ENCODE measurements at places on chromosomes 1 and 21.

- DNase-seq, result no peak
These were observed 12.0 kb downstream of the PALMD start for GRCh38 chr1:99658031-99658290.

GRCh38 chr1:225943582-225943981 lies 2.6 kb upstream of the LEFTY2 start:
- DNase-seq, result peak; percentile 36

DNA sequence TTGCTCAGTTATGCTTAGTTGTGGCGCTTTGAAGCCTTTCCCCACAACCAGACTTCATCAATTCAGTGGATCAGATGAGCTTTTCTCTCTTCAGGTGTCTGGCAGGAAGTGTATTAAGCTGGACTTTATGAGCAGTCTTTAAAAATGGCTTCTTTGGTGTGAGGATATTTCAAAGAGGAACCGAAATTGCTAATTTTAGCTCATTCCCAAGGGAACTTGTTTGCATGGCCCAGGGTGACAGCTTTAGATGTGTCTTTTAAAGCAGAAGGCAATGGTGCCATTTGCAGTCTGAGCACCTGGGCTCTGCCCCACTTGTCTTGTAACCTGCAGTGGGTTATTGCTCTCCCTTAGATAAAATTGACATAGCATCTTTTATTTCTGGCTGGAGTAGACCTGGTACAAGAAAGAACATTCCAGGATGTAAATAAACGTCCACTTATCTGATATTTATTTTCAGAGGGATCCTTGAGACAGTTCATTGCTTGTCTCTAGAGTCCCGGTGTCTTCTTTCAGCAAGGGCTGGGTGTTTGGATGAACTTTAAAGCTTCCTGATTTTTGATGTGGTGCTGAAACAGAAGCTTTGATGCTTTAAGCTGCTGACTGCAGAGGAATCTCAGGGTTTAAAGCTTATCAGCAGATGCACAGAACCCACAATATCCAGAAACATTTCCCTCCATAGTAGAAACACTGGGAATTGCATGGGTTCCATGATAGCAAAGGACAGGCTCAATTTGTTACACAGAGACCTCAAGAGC lies 241.7 kb downstream of the ADGRL2 start:
- DNase-seq, result no peak

DNA sequence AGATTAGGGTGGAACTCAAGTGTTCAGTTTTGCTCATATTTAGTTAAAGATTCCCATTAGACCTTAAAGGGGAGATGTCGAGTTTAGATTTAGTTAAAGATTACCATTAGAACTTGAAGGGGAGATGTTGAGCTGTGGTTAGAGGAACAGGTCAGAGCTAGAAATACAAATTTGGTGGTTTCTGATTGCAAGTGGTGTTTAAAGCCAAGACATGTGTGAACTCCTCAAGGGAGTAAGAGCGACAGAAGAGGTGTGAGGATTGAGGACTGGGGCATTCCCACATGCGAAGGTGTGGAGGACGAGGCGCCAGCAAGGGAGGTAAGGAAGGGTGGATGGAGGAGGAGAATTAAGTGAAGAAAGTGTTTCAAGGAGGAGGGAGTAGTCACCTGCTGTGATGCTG lies 168.6 kb downstream of the IER5 start:
- no peak for DNase-seq

GRCh38 chr1:225567789-225568188 lies 85.1 kb downstream of the ENAH start:
- no peak for DNase-seq

GRCh38 chr1:114756009-114756892 lies 1.5 kb downstream of the CSDE1 start:
- DNase-seq, result peak; percentile 79

DNA sequence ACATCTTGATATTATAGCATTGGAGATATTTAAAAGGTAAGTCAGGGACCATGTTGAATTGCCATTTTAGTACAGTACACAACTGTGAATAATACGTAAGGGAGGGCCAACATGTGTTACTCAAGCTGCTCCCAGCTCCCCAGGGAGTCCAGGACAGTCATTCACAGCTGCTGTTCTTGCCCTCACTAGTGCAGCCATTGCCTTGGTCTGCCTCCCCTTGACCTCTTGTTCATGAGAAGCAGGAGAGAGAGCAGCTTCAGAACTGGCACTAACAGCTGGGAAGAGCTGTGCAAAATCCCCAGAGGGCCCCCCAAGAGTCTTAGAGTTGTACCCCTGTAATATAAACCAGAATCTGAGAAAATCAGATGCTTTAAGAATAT lies 16.4 kb downstream of the TCEANC2 start:
- no peak for DNase-seq

DNA sequence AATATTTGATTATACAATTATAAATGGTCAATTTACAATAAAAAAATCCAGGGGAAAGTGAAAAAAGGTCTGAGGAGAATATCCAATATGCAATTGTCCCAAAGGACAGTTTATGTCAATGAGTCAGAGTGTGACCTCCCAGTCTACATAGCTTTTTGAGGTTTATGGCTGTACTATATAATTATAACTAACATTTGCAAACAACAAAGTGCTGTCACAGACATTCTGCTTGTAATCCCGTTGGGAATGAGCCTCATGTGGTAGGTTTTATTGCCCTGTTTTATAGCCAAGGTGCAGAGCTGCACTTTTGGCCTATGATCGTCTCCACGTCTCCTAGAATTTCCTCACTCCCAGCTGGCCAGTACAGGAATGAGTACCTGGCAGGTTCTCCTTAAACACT lies 103.8 kb downstream of the ADSS2 start:
- DNase-seq, result no peak

- no peak for DNase-seq
These were observed 7.6 kb downstream of the CYP4X1 start for GRCh38 chr1:47031059-47031458.

GRCh38 chr1:161994175-161994668 lies 29.4 kb downstream of the OLFML2B start:
- no peak for DNase-seq

DNA sequence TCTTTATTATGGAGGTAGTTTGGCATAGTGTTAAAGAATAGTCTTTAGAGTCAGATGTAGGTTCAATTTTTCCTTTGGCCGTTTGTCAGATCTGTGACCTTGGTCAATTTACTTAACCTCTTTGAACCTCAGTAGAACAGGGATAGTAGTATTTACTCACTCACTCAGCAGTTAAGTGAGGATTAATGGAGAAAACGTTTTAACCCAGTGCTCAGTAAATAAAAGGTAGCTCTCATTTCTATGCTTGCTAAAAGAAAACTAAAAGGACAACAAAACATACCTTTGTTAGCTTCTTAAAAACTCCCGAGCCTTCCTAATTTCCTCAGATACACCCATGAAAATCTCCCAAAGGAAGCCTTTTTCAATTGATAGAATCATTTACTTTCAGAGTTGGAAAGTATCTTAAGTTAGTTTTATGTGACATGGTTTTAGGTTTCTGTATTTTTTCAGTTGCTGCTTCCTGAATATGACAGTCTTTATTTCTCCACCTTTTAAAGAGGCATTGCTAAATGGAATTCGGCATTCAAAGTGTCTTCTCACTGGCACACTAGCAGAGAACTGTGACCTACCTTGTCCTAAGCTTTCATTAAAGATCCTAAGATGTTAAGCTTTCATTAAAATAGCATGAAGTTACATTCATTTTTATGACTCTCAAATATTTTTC lies 7.8 kb downstream of the ABCD3 start:
- DNase-seq, result no peak

- no peak for DNase-seq
These were observed 205.1 kb upstream of the LMO4 start for GRCh38 chr1:87123610-87124009.

GRCh38 chr1:7783178-7783711 lies 846 bp upstream of the PER3 start:
- peak; percentile 18 for DNase-seq

GRCh38 chr1:27116697-27117096 lies 38.2 kb downstream of the SLC9A1 start:
- no peak for DNase-seq

- DNase-seq, result no peak
These were observed 932.9 kb downstream of the ADGRL2 start for GRCh38 chr1:82733645-82734044.

DNA sequence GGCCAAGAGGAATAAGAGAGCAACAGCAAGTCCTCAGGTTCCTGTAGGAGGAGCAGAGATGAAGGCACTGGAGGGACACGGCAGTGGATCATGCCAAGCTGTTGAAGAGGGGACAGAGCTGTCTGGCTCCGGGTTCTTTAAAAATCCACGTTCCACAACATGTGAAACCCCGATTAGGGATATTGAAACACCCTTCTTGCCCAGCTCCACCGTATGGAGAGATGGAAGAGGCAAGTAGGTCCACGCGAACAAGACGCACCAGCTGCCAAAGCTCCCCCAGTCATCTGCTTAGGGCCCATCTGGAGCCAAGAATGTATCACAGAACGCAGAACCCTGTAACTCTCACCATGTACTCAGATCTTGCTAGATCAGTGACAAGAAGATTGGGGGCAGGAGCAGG lies 3.9 kb downstream of the C1orf198 start:
- no peak for DNase-seq

DNA sequence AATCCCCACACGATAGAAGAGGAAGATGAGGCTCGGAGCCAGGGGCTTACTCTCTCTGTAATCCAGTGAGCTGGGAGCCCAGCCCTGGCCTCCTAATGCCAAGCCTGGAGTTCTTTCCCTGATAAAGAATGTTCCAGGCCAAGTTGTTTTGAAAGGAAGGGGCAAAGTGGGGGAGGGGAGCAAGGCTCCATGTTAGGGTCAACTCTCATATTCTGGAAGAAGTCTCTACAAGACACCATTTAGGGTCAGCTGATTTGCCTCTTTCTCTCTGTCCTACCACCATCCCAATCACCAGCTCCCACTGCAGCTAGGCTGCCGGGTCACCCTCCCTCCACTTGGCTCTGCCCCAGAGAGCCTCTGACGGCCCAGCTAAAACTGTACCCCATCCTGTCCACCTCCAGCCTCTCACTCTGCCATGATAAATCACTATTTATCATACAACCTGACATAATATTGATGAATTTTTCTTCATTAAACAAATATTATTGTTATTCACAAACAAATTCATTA lies 95.0 kb downstream of the GLIS1 start:
- no peak for DNase-seq

DNA sequence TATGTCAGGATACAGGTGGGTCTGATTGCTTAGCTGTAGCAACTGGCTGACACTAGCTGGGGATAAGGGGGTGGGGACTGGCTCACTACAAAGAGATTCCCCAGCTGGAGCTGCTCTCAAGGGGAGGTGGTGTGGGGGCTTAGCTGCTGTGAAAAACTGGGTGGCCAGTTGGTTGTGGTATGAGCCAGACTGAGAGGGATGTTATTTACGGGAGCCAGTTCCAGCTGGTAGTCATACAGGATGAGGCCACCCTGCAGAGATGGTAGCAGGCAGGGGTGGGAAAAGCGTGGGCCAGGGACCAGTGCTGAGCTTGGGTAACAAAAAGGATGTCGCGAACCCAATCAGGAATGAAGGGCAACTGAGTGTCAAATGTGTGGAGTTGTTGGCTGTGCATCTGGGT lies 204.0 kb upstream of the C21orf91 start:
- no peak for DNase-seq

DNA sequence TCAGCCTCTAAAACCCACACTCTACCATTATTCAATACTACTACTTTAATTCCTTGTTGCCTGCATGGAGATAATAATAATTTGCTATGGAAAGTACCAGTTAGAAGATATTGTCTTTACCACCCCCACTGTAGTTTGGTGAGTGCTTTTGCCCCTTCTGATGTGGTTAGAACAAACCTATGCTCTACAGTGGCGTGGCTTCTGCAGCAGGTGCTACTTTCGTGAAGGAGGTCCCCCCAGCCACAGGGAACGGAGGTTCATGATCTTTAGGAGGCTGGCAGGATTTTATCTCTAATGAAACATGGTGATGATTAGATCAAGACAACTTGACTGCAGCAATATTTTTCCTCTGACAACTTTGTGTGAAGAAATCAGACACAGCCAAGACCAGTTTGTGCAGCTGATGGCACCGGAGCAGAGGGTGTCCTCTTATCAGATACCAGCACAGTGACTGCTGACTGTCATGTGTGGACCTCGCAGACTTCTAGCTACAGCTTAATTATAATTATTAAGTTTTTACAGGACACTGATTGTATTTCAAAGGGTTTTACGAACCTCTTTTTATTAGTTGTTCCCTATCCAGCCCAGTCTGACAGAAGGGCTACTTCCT lies 10.7 kb upstream of the TCHH start:
- peak; percentile 92 for DNase-seq

DNA sequence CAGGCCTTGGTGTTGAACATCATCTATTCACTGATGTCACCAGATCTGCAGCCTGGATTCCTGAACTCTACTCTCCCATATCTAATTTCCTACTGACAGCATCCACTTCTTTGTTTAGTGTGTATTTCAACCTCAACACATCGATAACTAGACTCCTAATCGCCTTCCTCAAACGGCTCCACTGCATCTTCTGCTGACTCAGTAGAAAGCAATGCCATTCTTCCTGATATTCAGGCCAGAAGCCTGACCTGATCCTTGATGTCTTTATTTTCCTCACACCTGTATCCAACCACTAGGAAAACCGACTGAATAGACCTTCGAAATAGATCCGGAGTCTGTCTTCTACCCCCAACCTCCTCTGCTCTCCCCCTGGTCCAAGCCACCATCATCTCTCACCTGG lies 466.9 kb downstream of the PCP4 start:
- DNase-seq, result no peak

DNA sequence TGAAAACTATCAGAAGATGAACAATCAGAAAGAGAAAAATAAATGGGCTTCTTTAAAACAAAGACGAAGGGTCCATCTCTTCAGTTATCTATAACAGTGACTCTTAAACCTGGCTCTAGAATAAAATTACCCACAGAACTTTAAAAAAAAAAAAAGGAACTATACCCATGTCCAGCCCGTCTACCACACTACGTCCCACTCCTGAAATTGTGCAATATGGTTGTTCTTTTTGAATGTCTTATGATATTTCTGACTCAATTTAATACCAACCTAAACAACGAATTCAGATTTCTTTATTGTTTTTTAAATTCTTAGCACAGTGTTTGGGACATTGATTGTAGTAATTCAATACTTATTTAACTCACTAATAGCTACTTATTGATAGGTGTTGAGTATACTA lies 246.3 kb downstream of the DPYD start:
- DNase-seq, result no peak

GRCh38 chr1:236922190-236922589 lies 82.1 kb downstream of the MT1HL1 start:
- DNase-seq, result no peak

DNA sequence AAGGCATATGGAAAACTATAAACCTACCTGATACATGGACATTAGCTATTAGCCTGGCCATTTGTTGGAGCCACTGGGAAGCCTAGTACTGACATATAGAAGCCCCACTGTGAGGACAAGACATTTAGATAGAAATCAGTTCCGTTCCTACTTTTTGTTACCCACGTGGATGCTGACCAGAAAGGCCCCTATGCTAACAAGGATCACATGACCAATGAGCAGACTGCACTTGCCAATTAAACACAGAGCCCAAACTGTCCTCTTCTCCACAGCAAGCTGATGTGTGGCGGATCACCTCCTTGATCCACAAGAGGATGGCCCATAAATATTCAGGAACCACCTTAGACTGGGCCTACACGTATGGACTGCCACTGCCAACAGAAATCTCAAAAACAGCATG lies 11.2 kb upstream of the OR6K3 start:
- no peak for DNase-seq
